ENCODE measurements at places on chromosomes 11 and 22. TPM values are rescaled to one million over a fixed set of nuclear protein-coding genes. Genes with fewer than 3 reads are reported as not detected.

DNA sequence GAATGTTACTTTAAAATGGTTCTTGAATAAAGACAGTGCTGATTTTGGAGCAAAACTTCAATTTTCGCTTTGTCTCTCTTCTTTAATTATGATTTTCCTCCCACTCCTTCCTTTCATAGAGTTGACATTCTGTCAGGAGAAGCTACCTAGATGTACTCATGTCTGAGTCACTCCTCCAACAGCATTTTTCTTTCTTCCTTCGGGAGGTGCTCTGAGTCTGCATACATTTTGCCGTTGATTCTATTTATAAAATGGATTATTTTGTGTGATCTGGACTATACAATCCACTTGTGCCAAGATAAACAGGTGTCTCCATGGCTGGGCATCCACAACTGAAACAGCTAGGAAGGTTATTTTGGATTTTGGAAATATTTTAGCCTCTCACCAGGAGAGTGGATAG is 588.3 kb upstream of the ANO5 start:
- DNase-seq: no peak

FBXO3 gene
- 28.3 TPM for total RNA-seq

DNA sequence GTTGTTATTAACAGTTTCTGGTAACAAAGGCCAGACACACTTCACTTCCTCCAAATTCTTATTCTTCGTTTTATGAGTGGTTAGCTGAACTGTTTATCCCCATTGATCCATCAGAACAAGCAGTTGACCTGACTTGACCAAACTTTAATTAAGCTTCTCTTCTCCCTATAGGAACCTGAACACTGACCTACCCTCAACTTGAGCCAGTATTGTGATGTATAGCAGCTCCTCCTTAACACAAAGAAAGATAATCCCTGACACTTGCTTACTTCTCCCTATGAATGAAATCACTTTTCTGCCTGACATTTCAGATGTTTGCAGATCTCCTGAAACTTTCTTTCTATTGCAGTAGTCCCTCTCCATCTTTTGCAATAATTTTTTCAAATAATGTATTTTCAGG is 41.9 kb downstream of the ANO5 start:
- DNase-seq: no peak

PUS3 gene
- 5.7 TPM for total RNA-seq

GRCh38 chr11:43969543-43969942 is 27.1 kb downstream of the C11orf96 start:
- no peak for DNase-seq

ANKK1 gene
- not detected for total RNA-seq

GRCh38 chr11:44731685-44732430 is 5.1 kb downstream of the TSPAN18 start:
- DNase-seq: no peak

DNA sequence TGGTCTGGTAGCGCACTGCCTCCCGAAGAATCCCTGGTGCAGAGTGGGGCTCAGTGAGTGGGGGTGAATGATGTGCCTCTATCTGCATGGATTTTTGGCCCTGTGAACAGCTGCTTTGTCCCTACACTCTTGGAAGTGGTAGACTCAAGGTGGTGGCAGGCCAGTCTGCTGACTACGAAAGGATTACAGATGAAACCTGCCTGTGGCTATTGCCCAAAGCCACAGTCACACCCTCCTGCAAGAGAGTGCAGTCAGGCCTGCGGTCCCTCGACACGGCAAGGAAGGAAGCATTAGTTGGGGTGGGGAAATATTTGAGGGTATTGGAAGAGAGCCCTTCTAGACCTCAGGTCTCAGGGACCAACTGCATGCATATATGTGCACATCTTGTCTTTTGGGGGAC is 63.7 kb downstream of the DSCAML1 start:
- DNase-seq: no peak

DNA sequence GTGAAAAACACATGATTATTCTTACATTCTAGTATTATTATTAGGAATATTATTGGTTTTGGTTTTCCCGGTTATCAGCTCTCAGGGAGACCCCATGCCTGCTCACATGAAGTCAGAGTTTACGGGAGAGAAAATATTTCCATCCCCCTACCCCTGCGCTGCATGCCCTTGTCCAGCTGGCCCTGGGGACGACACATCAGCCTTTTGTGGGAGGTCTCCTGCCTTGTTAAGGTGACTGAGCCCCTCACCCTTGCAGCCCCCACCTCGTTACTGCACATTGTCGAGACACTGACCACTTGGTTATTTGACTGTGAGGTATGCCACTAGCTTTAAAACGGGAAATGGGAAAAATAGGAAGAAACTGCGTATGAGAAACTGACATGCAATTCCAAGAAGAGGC is 63.0 kb downstream of the PARVG start:
- DNase-seq: no peak

DNA sequence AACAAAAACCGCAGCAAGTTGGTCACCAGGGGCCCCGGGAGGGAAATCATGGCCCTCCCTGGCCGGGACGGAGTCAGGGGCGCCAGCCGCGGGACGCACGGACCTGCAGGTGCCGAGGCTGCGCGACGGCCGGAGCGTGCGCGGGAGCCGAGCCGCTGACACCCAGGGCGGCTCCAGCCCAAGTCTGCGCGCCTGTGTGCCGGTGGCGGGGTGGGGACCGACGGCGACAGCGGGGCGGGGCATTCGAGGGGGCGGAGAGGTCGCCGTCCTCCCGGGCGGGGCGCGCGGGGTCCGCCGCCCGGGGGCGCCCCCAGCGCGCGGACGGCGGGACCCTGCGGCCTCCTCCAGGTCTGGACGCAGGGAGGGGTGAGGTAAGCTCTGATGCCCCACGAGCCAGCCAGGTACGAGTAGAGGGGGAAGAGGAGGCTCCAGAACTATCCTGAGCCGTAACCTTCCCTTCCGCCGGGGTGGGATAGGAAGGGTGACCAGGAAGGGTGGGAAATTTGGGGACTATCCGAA is at the start of gene ESAM:
TSS of gene ESAM (minus strand) at position 186 of the 519 bp plus-strand sequence. CDS start at position 50, 136 bp downstream.
- DNase-seq: peak; percentile 78

GRCh38 chr11:76365038-76365679 is 15.8 kb downstream of the THAP12 start:
- no peak for DNase-seq

- DNase-seq: no peak
Observed at GRCh38 chr11:45563171-45563570, 102.3 kb downstream of the CHST1 start.

GRCh38 chr11:1513326-1514296 is 27.0 kb upstream of the MOB2 start:
- DNase-seq: no peak

All from PC-9 (cell line).